Activated naive CD8-positive, alpha-beta T cell treated with anti-CD3 and anti-CD28 coated beads for 36 hours (primary cell): ENCODE measurements at places on chromosomes 7 and 10. TPM values are rescaled to one million over a fixed set of nuclear protein-coding genes. Genes with fewer than 3 reads are reported as not detected.

The CCNJ gene
- total RNA-seq = 7.8 TPM

The PLXDC2 gene
- 0.04 TPM for total RNA-seq

GRCh38 chr7:1071731-1072254 is 16.1 kb upstream of the GPER1 start:
- no peak for DNase-seq

GRCh38 chr10:19788075-19788686 is 28.1 kb upstream of the PLXDC2 start:
- DNase-seq = no peak

DNA sequence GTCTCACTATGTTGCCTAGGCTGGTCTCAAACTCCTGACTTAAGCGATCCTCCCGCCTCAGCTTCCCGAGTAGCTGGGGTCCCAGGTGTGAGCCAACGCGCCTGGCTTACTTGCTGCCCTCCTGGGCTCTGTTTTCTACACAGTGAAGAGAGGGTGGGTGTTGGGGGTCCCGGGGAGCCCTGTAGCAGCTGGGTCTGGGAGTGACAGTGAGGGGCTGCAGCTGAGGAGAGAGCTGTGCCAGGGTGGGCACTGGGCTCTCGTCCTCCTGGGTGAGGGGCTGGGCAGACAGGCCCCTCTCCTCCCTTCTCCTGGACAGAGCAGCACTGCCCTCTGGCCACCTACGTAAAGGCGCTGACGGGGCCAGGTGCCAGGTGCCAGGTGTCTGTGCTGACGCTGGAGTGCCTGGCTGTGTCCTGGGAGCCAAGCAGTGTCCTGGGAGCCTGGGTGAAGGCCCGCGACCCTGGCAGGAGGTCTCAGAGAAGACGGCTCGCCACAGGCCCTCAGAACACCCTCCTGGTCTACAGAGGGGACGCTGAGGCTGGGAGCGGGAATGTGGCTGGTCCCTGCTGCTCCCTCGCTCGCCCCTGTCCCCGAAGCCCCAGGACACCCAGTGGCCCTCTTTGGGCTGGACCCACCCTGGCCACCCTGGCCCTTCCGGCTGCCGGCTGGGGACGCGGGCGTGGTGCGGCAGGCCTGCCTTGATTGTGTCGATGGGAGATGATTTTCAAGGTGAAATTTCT is 35.6 kb downstream of the UNCX start:
- no peak for DNase-seq
